H54 (cell line): ENCODE measurements at places on chromosomes 5 and 9.

- no peak for DNase-seq
These were observed 148.4 kb downstream of the TENT4A start for GRCh38 chr5:6861667-6862066.

DNA sequence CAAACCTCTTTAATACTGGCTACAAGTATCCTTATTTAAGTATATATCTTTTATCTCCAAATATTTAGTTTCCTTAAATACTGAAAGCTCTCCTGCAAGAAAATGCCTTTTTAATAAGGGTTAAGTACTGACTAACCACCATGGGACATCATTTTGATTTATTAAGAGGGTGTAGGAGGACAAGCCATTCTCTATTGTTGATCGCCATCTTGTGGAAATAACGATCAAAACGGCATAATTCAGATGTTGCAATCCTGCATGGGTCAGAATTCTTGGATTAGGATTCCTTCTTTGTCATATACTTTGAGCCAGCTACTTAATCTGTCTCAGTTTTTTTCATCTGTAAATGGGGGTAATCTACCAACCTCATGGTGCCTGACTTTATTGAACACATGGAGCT is 28.7 kb upstream of the C5orf46 start:
- peak; percentile 23 for DNase-seq

DNA sequence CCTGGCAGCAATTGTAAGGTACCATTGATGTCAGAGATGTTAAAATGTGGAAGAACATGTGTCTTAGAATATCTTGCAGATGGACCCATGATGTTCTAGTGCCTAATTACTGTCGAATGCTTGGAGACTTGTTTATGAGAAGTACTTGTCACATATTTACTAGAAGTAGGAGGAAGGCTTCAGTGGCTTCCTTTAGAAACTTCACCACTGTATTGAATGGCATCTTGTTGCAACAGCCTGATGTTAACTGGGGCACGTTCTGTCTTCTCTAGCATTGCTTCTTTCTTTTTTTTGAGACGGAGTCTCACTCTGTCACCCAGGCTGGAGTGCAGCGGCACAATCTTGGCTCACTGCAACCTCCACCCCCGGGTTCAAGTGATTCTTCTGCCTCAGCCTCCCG is 16.5 kb downstream of the UGCG start:
- no peak for DNase-seq

DNA sequence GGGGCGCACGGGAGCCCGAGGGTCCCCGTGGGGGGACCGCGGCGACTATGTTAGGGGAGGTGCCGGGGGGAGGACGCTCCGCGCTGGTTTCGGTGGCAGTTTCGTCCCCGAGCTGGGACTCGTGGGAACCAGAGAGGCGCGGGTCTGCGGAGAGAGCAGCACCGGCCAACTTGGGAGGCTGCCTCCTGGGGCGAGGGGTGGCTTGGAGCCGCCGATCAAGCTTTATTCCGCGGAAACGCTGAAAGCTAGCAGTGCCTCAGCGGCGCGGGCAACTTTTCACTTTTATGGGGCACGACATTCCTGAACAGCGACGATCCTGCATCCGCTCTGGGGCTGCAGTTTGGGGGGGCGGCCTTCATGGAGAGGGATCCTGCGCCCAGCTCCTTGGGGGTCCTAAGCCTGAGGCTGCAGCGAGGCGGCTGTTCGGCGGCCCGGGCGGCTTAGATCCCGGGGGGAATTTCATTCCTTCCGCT is 369 bp downstream of the OCLN start:
- no peak for DNase-seq

GRCh38 chr5:135934939-135935338 is 19.8 kb downstream of the LECT2 start:
- DNase-seq: no peak

GRCh38 chr5:114056185-114056538 is 305.7 kb upstream of the KCNN2 start:
- DNase-seq: no peak

- no peak for DNase-seq
These were observed 410.9 kb upstream of the TRPC7 start for GRCh38 chr5:136776022-136776927.

DNA sequence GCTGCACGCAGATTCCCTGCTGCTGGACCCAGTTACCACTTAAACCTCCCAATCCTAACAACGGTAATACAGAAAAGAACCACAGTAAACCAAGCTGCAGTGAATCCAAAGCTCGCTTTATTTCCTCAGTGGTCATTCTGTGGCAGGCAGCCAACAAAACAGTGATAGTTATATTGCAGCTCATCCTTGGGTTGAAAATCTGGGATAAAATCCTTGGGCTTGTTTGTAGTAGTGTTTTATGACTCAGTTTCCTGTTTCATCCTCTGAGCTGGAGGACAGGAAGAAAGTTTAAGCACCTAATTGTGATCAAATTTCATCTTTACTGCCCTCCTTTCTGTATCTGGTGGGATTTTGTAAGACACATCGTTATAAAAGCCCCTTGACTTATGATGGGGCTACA is 31.4 kb downstream of the HMGCR start:
- no peak for DNase-seq

DNA sequence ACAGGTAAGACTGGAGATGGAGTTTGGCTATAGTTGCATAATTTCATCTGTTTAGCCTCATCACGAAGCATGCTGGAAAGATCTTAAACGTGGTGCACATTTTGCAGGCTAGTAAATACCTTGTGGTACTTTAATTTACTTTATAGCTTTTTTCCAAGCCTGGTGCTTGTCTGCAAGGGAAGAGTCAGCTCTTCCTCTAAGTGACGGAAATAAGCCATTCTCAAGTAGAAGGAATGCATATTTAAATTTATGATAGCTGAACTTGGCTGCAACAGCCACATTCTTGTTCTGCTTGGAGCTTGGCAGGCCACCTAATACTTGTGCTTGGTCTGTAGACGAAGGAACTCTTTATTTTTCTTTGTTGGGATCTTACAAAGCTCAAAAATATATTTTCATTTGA is 188.0 kb upstream of the PIK3R1 start:
- no peak for DNase-seq

DNA sequence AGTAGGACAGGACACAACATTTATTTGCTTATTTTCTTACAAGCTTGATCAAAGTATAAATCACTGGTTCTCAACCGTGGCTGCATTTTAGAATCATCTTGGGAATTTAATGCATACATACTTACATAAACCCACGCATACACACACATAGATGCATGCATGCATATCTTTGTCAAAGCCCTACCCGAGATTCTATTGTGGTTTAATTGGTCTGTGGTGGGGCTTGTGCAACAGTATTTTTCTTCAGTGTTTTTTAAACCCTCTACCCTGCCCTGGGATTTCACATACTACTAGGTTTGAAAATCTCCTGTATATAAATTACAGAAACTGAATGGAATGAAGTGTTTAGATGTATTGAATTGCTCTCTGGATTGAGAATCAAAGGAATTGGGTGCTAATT is 1166.2 kb downstream of the MAT2B start:
- no peak for DNase-seq

GRCh38 chr5:153122403-153122802 is 368.1 kb upstream of the GRIA1 start:
- no peak for DNase-seq

DNA sequence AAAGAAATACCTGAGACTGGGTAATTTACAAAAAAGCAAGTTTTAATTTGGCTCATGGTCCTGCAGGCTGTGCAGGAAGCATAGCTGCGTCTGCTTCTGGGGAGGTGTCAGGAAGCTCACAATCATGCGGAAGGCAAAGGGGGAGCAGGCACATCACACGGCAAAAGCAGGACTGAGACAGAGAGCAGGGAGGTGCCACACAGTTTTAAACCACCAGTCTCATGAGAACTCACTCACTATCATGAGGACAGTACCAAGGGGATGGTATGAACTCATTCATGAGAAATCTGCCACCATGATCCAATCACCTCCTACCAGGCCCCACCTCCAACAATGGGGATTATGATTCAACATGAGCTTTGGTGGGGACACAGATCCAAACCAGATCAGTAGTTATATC is 96.2 kb downstream of the OSTF1 start:
- no peak for DNase-seq

GRCh38 chr5:125014202-125014601 is 267.8 kb upstream of the ZNF608 start:
- no peak for DNase-seq

DNA sequence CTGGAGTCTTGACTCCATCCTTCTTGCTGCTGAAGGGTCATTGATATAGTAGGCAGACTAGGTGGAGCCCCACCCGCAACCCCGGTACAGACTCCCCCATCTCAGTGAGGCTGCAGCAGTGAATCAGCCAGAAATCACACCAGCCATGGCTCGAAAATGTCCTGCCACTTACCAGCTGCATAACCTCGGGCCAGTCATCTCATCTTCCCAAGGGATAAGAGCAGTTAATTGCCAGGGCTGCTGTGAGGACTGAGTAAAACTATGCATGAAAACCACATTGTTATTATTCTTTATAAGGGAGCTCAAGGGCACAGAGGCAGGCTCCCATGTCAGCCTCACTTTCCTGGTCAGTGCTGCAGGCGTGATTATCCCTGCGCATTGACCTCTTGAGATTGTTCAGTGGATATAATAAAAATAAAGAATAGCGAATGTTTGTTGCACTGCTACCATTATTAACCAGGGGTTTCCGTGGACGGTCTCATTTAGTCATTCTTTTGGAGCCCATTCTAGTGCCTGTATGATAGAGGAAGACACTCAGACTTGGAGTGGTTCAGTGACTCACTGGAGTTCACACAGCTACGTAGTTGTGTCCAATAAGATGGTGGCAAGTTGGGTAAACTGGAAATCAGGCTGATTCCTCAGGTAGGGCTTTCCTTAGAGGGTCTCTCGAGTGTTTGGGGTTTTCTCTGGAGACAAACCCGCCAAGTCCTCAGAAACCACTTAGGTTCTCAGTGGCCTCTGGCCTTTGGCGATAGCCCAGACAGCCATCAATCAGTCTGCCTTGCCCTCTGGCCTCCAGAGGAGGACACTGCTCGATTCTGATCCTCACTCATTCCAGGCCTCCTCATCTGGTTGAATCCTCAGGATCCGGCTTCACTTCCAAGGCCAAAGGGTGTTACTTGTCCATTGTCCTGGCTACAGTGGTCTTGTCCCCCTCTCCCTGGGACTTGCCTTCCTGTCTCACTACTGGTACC is 39.9 kb downstream of the COL15A1 start:
- no peak for DNase-seq

DNA sequence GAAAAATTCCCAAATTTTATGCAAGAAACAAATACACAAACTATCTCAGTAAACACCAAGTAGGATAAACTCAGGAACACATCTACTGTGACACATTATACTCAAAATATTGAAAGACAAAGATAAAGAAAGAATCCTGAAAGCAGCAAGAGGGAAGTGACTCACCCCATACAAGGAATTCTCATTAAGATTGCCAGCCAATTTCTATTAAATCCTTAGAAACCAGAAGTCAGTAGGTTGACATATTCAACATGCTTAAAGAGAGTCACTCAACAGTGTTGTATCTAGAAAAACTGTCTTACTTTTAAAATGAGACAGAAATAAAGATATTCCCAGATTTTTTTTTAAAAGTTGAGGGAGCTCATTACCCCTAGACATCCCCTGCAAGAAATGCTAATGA is 15.5 kb downstream of the SPATA31E1 start:
- DNase-seq: no peak
